Stimulated activated naive CD4-positive, alpha-beta T cell treated with Interleukin-2 at 50 U/mL for 16 hours (primary cell): ENCODE measurements at places on chromosomes 7 and 10.

DNA sequence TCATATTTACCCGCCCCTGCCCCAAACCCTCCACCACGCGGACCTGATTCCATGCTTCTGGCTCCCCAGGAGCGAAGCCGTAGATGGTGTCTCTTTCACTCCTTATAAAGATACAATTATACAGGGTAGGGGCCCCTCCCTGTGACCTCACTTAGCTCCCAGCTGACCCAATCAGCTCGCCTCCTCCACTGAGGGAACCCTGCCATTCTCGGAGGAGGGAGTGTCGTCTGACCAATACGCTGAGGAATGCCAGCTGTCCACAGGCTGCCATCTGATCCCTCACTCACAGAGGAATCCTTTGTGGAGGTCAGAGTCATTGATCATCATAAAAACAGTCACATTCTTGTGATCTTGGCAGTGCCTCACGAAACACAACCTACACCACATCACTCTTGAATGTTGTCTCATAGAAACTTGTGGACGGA lies 67.5 kb upstream of the INSIG1 start:
- no peak for DNase-seq

GRCh38 chr10:68989317-68989990 lies 851 bp downstream of the KIFBP start:
- no peak for DNase-seq

DNA sequence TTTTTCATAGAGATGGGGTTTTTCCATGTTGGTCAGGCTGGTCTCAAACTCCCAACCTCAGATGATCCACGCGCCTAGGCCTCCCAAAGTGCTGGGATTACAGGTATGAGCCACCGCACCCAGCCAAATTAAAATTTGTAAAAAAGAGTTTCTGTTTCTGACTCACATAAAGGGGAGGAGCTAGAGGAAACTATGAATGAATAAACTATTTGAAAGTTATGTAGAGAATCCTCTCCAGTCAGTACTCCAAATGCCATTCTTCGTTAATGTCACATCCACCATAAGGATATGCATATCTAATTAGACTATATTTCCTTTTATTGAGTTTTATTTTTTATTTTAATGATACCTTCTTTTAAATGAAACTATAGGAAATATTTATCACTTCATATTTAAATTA lies 52.6 kb downstream of the MBL2 start:
- DNase-seq = no peak

GRCh38 chr10:129853562-129853903 lies 110.5 kb downstream of the EBF3 start:
- no peak for DNase-seq

- DNase-seq = no peak
Measured at GRCh38 chr7:99767662-99768061, 16.3 kb downstream of the CYP3A4 start.
